ENCODE measurements at places on chromosomes 2 and 18. TPM values are rescaled to one million over a fixed set of nuclear protein-coding genes. Genes with fewer than 3 reads are reported as not detected.

GRCh38 chr2:1976112-1976511 is 231.8 kb upstream of the PXDN start:
- no peak for DNase-seq

DNA sequence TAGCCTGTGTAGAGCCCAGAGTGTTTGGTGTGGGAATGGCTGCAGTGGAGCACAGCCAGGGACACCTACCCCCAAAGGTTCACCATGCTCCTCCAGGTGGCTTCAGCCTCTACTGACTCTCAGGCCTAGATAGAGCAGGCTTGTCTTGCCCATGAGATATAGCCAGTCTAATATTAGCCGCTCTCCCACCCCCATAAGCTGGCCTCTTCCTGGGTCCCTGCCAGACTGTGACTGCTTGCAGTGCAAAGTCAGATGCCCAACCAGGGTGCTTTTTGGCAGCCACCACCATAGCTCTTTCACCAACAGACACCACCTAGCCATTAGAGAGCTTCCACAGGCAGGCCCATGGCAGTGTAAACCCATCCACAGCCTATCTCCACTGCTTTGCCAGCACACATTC is 405.3 kb downstream of the MBD2 start:
- no peak for DNase-seq

GRCh38 chr2:75002007-75002406 is 43.6 kb downstream of the POLE4 start:
- no peak for DNase-seq

Gene PAX3
- 2.2 TPM for total RNA-seq

DNA sequence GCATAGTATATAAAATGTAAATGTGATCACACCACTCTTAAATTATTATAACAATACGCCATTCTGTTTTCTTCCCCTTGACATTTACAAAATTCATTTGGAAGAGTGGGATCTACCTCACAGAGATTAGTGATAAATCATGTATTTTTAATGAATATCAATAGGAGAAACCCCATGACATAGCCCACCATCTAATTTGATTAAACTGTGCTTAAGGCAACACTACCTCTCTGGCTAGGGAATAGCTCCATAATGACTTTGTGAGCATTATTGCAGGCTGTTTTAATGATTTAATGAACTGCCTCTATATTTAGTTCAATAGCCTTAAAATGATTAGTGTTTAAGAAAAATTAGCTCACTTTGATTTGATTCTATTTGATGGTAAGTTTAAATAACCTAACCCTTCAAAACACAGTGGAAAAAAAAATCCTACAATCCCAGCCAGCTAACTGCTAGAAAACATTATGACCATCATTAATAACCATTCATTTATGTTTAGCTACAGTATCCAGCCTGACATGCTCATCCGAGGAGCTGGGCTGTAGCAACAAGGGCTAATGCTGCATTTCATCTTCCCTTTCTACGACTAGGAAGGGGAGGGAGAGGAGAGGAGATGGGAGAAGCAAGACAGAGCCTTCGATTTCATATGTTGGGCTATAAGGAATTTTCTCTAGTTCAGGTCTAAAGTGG is 75.3 kb upstream of the BCL11A start:
- no peak for DNase-seq

Gene MALL
- total RNA-seq, result 0.16 TPM

- no peak for DNase-seq
Observed at GRCh38 chr2:5940596-5941535, 248.7 kb downstream of the SOX11 start.
